ENCODE measurements at places on chromosomes 6 and 20.

DNA sequence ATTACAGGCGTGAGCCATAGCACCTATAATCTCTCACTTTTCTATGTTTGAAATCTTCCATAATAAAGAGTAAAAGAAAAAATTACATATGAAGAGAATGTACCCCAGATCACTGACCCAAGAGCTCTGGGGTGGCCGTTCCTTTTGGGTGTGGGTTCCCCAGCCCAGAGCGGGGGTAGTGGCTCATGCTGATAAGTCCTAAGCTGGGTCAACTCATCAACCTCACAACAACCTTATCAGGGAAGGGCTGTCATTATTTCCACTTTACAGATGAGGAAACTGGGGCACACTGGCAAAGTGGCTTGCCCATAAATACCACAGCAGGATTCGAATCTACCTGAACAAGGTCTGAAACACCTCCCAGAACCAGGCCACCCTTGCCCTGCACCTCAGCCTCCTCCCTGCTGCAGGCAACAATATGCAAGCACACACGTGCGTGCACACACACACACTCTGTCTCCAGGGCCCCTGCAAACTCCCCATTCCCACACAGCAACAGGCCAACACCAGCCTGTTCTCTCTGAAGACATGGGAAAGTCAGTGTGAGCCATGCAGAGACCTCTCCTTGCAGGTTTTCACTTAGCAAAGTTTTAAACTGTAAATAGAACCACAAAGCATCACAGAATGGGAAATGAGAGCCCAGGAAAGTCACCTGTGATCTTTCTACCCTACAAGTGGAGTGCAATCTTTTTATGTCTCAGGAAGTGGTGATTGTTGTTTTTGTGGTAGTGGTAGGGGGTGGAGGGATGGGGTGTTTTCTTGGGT is 27.7 kb downstream of the BFSP1 start:
- DNase-seq: no peak

DNA sequence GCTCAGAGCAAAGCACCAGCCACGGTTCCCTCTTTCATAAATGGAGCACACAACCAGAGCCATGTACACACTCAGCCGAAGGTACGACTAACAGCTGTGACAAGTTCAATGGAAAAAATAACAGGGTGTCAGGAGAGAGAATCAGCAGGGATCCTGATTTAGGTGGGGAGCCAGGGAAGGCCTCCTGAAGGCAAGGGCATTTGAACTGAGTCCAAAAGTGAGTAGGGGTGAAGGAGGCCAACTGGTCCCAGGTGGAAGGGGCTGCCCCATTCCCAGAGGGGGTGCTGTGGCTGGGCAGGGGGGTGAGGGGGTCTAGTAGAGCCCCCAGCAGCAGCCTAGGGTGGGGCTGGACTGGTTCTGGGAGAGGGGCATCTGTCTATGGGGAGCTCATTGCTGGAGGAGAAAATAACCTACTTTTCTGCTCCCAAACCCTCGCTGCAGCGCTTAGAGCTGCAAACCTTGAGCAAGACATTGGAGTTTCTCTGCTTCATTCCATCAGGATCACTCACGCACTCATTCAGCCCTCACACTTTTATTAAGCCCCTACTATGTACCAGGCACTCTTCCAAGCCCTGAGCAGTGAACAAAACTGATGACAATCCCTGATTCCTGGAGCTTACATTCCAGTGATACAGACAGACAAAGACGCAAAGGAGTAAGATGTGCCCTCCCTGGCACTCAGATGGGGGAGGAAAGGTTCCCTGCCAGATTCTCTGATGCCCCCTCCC is 113.5 kb downstream of the TOX2 start:
- DNase-seq: no peak

GRCh38 chr6:108531332-108531731 is 29.4 kb upstream of the FOXO3 start:
- DNase-seq: no peak

GRCh38 chr6:124961777-124962638 is at the start of gene RNF217:
RNF217 (plus strand) TSS chr6:124962437; CDS start chr6:124962545, 108 bp downstream.
- DNase-seq: no peak

DNA sequence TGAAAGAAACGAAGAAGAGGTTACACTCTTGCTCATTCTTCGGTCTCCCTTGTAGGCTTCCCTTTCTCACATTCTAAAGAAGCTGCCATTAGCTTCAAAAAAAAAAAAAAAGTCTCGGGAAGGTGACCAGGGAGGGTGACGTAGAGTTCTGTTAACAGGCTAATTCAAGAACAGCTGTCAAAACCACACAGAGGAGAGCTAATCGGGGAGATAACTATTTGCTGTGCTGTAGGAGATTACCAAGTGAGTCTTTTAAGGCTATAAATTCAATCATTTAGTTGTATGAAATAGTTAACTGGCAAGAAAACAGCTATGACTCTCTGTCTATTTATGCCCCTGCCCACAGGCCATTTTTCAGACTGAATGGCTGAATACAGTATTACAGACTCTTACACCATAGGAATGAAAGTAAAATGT is 256.8 kb downstream of the SYNE1 start:
- DNase-seq: no peak

- no peak for DNase-seq
These were observed 111.1 kb upstream of the UFL1 start for GRCh38 chr6:96410467-96410866.

DNA sequence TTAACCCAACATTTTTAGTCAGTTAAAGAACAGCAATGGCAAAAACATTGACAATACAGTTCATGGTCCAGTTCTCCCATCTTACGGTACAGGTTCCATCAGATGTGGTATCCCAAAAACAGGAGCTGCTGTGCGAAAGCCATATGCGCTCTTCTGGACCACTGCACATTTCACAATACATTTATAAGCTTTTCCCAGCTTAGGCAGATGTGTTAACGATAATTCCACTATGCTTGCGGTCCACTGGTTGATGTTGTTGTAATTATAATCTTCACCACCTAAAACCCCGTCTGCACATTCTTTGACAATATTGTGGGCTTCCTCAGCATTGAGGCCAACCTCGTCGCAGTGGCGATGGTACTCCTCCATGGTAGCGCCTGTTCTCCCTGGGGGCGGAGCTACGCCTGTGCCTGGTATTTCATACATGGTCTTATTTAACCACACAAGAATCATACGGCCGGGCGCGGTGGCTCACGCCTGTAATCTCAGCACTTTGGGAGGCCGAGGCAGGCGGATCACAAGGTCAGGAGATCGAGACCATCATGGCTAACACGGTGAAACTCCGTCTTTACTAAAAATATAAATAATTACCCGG is 52.0 kb downstream of the BFSP1 start:
- DNase-seq: no peak

DNA sequence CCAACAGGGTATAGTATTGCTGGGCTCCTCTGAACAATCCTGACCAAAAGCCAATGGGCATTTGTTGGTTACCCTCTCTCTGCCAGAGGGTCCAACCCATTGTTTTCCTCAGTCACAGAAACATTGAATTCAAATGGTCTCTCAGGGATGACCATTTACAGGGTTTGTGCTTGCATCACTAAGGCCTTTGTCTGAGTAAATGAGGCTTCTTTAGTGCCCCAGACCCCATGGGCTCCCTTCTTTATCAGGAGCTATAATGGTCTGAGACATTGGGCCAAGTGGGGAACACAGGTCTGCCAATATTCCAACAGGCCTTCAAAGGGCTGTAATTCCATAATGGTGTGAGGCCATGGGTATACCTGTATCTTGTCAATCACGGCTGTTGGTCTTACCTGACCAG is 27.1 kb downstream of the GSTA2 start:
- DNase-seq: no peak

DNA sequence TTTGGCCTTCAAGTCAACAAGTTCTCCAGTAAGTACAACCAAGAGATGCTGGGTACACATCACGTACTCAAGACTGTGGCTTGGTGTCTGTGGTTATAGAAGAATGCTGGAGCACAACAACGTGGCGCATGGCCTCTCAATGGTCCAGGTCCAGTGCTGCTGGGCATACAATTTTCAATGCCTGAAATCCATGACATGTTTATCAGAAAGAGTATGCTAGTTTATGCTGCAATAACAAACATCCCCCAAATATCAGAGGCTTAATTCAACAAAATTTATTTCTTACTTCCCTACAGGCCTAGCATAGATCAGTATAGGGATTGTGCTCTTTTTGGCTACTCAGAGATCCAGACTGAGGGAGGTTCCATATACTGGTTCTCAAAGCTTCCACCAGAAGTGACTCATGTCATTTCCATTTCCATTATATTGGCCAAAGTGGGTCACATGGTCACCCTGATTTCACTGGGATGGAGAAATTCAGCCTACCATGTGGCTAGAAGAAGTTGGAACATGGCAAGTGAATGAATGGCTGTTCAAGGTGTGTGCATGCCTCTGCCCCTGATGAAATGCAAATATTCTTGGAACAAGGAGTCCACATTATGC is 33.3 kb upstream of the KIF16B start:
- DNase-seq: no peak

DNA sequence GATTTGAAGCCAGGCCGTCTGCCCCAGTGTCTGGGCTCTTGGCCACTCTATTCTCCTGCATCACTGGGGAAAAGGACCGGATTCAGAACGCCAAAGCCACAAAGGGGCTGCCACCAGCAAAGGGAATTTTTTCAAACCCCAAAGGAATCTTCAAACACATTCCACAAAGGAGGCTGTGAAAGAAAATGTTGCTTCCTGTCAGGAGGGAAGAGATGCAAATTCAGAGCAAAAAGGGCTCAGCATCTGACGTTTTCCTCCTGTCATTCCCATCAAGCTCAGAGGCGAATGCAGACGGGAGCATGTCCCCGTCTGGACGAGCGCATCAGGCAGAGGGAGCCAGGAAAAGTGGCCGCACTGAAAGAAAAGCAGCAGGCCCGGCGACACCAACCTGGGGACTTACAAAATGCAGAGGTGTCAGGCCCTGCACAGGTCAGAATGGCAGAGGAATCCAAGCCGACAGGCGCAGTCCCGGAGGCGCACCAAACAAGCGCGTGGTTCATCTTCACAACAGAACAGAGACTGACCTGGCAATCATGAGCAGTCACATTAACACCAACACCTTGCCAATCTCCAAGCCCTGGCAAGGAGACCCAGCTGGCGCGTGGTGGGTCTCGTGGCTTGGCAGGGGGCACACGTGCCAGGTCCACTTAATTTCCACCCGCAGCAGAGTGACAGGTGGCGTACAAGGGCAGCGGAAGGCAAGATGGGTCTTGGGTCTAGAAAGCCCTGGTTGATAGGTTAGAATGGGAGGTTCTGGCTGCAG is 62.8 kb downstream of the GRM4 start:
- no peak for DNase-seq

- DNase-seq: no peak
These were observed 161.5 kb downstream of the MRPL14 start for GRCh38 chr6:43965628-43966373.

DNA sequence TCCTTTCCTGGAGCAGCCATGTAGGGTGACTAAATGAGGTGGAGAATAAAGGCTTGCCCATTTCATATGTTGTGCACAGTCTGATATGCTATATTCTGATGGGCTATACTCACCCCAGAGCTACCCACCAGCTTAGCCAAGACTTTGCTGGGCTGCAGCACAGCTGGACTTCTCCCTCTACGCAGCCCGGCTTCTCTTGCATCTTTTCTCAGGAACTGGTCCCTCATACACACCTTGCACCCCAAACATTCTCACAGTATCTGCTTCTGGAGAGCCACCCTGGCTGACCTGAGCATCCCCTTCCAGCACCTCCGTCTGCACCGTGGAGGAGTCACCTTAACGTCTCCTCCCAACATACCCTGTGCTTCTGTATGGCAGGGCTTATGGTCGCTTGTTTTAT is 150.8 kb upstream of the PMEPA1 start:
- no peak for DNase-seq

GRCh38 chr6:42440778-42441696 is 10.7 kb downstream of the TRERF1 start:
- DNase-seq: no peak

- DNase-seq: no peak
These were observed 24.0 kb upstream of the PHACTR3 start for GRCh38 chr20:59580146-59580946.

GRCh38 chr6:21752054-21752811 is 158.7 kb downstream of the SOX4 start:
- DNase-seq: no peak

DNA sequence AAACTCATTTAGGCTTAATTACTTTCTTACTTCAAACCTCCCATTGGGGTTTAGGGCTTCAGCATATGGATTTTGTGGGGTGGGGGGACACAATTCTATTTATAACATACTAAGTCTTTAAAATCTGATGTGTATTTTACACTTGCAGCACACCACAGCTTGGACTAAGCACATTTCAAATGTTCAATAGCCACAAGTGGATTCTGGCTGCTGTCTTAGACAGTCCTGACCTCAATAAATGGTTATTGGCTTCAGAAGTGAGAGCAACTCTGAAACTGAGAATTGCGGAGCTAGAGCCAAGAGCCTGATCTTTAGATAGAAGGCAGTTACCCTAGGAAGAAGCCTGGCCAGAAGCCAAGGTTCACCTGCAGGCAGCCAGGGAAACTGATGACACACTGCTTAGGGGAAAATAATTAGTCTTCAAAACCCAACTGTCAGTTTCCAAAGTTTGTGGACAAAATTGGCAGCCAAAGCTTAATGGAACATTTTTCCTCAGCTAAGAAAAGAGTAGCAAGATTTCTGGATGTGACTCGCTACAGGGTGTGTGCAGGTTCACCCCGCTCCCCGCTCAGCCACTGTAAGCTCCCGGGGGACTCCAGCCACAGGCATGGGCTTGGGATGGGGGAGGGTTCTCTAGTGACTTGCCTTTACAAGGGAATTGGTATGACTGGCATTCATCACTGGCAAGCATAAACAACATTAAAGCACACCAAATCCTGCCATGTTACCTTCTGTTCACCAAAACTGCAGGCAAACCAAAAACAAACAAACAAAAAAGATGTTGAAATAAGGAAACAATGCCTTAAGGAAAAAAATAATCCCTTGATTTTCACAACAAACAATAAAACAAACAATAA is 219.8 kb downstream of the TFAP2A start:
- DNase-seq: no peak

DNA sequence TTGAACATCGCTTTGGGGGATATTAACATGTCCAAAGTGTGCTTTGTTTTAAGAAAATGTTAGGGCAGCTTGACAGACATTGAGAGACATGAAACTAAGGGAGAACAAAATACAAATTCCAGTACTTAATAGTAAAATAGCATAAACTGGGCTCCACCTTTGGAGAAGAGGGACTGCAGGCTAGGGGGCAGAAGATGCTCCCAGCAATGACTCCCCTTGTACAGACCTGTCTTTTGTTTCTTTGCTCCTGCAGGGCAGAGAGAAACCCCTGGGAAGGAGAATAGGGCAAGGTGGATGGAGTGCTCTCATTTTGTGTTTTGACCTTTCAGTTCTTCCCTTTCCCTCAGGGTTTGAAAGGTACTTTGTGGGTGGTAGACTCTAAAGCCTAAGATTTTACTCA is 115.6 kb upstream of the PLCB4 start:
- DNase-seq: no peak

DNA sequence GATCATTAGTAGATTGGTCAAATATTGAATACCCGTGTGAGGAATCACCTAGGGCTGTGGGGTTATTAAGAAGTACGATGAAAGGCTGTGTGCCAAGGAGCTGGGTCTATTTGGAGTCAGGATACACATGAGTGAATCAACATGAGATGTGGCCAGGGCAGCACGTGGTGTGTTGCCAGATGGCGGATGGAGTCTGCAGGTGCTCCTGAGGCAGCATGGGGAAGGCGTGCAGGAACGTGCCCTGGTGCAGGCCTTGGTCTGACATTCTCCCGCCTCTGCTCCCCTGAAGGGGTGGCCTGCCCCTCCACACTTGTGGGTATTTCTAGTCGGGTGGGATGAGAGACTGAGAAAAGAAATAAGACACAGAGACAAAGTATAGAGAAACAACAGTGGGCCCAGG is 39.0 kb upstream of the SLC22A1 start:
- DNase-seq: no peak

GRCh38 chr6:31308050-31308844 is 36.4 kb upstream of the HLA-C start:
- no peak for DNase-seq

- DNase-seq: no peak
These were observed 610 bp downstream of the PSORS1C1 start for GRCh38 chr6:31114970-31115849.
